ENCODE measurements at places on chromosomes 13 and 19.

DNA sequence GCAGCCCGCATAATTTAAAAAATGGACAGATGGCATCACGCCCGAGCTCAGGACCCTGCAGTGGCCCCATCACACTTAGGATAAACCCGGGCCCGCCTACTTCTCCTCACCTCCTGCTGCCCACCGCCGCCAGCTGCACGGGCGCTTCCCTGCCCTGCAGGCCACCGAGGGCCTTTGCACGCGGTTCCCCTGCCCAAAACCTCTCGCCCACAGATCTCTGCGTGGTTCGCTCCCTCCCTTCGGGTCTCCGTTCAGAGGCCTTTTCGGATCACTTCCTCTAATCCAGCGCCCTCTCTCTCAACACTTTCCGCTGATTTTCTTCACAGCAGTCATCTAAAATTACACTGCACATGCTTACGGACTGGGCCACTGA lies 1.8 kb downstream of the SHISA7 start:
- no peak for DNase-seq

DNA sequence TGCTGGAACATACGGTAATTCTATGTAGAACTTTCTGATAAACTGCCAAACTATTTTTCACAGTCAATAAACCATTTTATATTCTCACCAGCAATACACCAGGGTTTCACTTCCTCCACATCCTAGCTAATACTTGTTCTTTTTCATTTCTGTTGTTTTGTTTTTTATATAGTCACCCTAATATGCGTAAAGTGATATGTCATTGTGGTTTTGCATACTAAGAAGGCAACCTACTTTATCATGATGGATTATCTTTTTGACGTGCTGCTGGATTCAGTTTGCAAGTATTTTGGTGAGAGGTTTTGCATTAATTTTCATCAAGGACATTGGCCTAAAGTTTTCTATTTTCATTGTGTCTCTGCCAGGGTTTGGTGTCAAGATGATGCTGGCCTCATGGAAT lies 1384.1 kb downstream of the UQCRFS1 start:
- DNase-seq, result no peak

- no peak for DNase-seq
Measured at GRCh38 chr19:57016076-57016475, 103.7 kb upstream of the USP29 start.

- no peak for DNase-seq
Measured at GRCh38 chr13:64028551-64028950, 2612.9 kb upstream of the PCDH20 start.

- no peak for DNase-seq
Measured at GRCh38 chr13:33016414-33017322, at the start of gene KL. KL (plus strand) TSS chr13:33016423; CDS start chr13:33016441, 18 bp downstream.

DNA sequence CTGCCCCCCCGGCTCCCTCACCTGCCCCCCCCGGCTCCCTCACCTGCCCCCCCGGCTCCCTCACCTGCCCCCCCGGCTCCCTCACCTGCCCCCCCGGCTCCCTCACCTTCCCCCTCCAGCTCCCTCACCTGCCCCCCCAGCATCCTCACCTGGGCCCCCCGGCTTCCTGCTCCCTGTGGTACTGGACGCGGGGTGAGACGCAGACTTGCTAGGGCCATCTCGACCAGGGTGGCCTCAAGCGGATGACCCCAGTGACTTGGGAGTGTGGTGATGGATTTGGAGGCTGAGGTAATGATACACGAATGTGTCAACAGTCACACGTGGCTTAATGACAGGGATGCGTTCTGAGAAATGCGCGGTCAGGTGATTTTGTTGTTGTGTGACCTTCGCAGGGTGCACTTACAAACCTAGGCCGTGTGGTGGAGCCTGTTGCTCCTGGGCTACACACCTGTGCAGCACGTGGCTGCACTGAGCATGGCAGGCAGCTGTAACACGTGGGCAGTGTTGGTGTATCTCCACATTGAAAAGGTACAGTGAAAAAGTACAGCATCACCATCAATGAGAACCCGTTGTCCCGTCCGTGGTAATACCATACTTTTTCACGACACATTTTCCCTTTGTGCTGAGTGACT lies 197.8 kb downstream of the TEX29 start:
- no peak for DNase-seq
